NCI-H774 (cell line): ENCODE measurements at places on chromosomes 3 and 15.
A peak's percentile ranks its signal among the peaks of the same experiment; 100 is the strongest.

DNA sequence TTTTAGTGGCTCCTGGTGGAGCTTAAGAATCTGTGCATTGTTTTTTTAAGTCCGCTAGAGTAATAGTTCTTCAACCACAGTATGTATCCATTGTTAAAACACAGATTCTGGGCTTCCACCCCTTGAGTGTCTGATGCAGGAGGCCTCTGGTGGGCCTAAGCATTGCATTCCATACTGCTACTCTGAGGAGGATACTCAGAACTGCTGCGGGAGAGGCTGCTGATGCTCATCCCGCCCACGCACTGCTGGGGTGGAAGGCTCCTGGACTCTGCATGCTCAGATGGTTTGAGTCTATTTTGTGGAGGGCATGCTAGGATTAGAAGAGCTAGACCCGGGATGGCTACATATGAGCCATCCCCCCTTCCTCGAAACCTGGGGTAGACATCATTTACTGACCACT lies 74.4 kb downstream of the THSD4 start:
- no peak for DNase-seq

GRCh38 chr3:15522016-15522415 lies 510 bp upstream of the COLQ start:
- DNase-seq: no peak

DNA sequence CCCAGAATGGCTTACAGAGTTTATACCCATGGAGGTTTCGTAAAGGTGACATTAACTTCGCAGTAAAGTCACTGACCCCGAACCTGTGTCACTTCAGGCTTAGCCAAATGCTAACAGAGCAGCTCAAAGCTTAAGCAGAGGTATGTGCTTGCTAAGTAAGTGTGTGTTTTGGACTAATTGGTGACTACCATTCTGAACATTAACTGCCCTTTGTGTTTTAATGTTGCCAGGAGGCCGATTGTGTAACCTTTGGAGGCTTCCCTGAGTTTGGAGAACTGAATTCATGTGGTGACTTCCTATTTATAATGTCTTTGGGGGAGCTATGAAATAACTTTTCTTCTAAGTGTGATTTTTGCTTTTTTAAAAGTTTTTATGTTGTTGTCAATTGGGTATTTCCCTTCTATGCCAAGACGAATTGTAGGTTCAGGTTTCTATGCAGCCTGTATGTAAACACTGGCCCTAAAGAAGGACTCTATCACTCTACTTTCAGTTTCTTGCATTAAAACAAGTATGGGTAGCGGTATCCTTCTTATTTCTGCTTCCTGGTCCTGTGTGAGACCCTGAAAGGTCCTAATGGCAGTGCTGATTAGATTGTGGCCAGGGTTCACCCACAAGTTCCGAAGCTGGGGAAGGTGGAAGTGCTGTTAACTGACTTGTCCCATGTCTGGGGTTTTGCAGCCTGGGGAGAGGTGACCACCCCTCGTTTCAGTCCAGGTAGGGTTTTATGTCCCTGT lies 86.3 kb downstream of the IGF1R start:
- DNase-seq: no peak

DNA sequence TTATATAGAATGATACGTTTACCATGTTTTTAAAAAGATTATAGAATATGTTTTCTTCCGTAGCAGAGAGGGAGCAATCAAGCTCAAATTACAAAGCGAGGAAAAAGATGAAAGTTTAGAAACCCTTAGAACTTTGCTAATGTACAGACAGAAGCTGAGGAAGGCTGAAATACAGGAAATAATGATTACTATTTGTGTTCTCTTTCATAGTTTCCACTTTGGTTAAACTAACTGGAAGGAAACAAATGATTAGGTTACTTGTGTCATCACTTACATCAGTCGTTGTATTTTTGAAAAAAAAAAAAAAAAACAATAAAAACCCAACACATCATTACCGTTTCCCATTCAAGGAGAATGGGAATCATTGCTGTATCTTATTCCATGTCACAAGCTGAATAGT lies 337.8 kb upstream of the CBLB start:
- DNase-seq: no peak

DNA sequence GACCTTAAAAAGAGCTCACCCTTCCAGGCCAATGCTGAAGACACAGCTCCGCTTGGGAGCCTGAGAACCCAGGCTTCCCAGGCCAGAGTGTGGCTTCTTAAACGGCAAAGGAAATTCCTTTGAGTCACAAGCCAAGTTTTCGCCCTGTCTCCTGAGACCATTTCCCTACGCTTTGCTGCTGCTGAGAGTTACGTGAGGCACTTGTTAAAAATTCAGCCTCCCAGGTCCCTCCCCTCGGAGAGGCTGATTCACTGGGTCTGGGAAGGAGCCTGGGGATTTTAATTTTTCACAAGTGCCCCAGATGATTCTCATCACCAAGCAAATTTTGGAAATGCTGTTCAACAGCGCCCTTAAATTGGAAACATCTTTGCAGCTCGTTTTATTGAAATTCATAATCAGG lies 25.5 kb downstream of the RLBP1 start:
- no peak for DNase-seq

DNA sequence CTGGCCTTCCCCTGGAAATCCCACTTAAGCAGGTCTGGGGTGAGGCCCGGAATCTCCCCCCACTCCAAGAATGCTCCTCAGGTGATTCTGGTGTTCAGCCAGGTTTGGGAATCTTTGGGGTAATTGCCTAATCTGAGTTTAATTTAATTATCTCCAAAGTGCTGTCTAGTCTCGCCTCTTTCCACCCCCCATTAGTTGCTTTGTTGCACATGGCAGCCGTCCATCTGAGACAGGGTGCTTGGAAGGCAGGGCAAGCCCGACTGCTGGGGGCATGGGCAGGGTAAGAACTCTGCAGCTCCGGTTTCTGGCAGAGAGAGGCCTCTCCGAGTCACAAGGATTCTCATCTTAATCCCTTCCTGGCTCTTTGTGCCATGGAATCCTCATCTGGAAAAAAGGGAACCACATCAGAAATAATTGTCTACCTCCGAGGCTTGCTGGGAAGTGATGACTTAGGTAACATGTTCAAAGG lies 15.0 kb downstream of the IL17RD start:
- no peak for DNase-seq

DNA sequence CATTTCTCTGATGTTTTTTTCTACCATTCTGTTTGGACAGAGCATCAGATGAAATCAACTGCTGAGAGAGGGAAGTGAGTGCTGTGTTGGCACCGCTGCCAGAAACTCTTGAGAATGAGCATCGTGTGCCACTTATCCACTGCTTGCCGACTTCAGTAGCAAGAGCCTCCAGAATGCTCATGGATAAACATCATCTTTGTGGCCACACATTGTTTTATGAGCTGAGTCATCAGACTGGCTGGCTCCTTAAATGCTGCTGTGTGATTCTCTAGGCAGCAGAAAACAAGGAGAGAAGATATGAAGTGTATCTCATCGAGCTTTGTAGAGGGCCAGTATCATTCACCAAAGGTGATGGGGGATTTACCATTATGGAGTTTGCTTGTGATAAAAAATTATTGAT lies 3.4 kb upstream of the DOCK3 start:
- no peak for DNase-seq

DNA sequence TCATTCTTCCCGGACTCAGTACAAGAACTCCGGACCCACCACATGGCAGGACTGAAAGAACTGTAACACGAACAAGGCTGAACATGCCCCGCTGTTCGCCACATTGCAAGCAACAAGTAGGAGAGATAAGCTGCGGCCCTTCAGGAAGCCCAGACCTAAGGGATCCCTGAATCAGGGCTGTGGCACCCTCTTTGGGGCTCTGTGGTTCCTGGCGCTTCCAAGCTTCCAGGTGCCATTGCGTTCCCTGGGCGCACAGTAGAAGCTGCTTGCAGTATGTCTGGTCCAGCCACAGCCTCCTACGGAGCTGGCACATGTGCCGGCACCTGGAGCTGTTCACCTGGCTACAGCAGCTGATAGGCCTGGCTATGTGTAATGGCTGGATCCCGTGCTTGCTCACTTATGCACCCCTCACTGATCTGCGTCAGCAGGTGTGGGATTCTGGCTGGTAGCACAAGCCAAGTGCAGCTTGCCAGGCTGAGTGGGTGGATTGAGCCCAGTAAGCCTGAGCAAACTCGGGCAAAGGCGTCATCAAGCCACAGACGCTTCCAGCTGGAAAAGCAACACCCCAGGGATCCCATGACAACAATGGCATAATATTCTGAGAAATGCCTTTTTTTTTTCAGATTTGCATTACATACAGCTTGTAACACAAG lies 748.6 kb upstream of the GBE1 start:
- no peak for DNase-seq

DNA sequence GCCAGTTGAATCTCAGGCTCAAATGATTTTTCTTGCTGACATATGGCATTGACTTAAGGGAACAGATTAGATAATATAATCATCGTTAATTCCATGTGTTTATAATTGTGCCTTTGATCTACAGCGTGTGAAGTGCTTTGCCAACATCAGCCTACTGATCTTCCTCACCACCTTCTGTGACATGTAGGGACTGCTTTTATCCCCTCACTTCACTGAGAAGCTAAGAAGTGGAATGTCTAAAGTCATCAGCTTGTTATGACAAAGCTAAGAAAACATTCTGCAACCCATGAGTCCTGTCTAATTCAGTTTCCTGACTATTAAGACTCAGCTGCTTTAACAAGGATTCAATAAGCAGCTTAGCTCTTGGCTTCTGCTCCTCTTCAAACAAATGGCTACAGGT lies 106.0 kb downstream of the MYH15 start:
- DNase-seq: no peak

- DNase-seq: no peak
These were observed 202.6 kb upstream of the ATP10A start for GRCh38 chr15:26065723-26066122.

GRCh38 chr3:32994045-32994444 lies 42.6 kb downstream of the CCR4 start:
- no peak for DNase-seq

GRCh38 chr3:8529738-8530525 lies 28.3 kb downstream of the LMCD1 start:
- DNase-seq: no peak

DNA sequence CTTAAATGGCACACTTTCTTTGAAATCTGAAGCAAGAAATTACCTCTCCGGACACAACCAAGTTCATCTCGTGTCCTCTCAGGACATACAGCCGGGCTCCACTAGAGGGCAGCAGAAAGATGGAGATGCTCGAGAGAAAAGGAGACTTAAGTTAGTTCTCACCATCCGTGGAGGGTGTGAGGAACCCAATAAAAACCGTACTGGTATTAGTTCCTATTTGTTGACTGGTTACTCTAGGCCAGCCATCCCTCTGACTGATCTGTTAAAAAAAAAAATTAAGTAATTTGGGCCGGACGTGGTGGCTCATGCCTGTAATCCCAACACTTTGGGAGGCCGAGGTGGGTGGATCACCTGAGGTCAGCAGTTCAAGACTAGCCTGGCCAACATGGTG lies 7.9 kb upstream of the CYP11A1 start:
- DNase-seq: peak; percentile 56

- no peak for DNase-seq
These were observed 6.4 kb downstream of the GNAI2 start for GRCh38 chr3:50242381-50242770.

- DNase-seq: no peak
These were observed 496.1 kb upstream of the CCDC54 start for GRCh38 chr3:106881186-106881585.

- no peak for DNase-seq
These were observed 363.2 kb downstream of the NAALADL2 start for GRCh38 chr3:175222356-175222755.

DNA sequence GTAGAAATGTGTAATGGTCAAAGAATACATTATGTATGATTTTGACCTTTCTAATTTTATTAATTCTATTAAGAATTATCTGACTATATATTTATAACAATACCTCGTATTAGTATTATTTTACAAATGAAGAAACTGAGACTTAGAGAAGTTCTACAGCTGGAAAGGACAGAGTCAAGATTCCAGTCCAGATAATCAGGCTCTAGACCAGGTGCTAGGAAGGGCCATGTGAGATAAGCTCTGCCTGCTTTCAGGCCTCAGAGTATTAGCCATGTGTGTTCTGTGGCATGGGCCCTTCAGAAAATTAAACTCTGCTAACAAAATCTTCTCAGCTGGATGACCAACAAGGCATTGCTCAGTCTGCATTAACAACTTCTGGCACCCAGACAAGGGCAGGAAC lies 87.5 kb downstream of the CD200R1L start:
- no peak for DNase-seq

DNA sequence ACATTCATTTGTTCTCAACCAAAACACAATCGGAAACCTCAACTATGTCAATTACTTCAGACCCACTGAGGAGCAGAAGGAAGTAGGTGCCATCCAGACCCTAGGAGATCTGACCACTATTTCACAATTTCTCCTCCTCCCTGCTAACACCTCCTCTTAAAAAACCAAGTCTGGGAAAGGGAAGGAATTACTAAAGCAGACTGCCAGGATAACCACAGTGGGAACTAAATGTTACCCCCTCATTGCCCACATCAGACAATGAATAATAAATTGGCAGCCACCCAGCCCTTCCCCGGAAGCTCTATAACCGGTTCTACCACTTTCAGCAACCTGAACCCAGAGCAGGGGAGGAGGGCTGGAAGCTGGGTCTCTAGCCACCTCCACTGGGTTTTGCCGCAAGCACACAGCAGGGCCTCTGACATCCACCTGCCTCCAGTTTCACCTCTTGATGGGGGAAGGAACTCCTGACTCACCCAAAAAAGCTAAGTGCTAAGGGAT lies 17.6 kb downstream of the C15orf62 start:
- peak; percentile 89 for DNase-seq
